ENCODE measurements at places on chromosomes 16 and 17.

- DNase-seq = no peak
Observed at GRCh38 chr17:45844695-45845375, at the start of gene SPPL2C. SPPL2C (plus strand) TSS chr17:45844881; CDS start chr17:45844907, 26 bp downstream.

GRCh38 chr17:3385869-3386816 is at the start of gene OR3A2:
OR3A2 (minus strand) TSS chr17:3386308.
- no peak for DNase-seq

DNA sequence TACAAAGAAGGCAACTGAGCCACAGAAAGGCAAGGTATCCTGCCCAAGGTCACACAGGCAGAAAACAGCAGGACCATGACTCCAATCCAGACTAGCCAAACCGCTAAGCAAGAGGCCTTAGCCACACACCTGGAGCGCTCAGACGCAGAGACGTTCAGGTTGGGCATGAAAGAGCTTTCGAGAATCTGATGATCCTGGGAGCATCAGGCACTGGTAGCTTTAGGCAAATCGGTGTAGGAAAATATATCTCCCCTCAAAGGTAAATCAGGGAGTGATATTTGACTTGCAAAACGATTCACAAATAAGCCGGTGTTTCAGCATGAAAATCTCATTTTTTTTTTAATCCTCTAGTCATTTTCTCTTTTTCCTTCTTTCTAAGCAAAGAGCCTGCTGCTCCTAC is 279.0 kb downstream of the MRTFB start:
- no peak for DNase-seq

- DNase-seq = no peak
Observed at GRCh38 chr16:48118841-48119240, 37.0 kb downstream of the ABCC12 start.

- no peak for DNase-seq
Observed at GRCh38 chr17:17778308-17779014, 58.3 kb downstream of the SREBF1 start.

DNA sequence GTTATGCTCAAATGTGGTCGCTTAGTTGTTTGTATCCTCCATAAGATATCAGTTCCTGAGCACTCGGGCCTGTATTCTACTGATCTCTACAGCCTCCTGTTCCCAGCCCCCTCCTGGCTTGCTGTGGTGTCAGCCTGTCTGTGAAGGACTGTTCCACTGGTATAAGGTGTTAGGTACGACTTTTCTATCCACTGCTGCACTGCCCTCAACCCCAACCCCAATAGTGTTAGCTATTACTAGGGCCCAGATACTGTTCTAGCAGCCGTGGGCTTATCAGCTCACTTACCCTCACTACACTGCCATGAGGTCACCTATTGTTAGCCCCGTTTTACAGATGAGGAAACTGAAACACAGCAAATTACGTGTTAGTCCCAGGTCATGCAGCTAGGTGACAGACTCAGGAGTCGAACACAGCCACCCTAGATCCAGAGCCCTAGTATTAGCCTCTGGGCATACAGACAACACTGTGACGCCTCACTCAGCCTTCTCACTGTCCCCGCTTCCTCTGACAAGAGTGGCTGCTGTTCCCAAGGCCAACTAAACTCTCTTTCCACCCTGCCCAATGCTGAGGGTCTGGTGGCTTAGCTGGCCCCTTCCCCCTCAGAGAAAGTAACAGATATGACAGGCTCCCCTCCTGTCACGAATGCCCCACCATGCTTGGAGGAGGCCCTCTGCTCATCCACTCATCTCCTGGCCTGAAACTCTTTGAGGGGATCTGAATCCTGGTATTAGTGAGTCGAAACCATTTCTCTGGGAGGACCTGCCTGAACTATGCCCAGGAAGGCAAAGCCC is 25.6 kb upstream of the ZNF652 start:
- DNase-seq = peak; percentile 16

GRCh38 chr16:48824271-48824670 is 214.3 kb upstream of the N4BP1 start:
- DNase-seq = no peak

GRCh38 chr16:78816499-78817195 is 717.2 kb downstream of the WWOX start:
- no peak for DNase-seq

- no peak for DNase-seq
Observed at GRCh38 chr17:72175787-72176515, 55.1 kb downstream of the SOX9 start.

GRCh38 chr17:82287013-82287867 is 13.7 kb upstream of the CSNK1D start:
- DNase-seq = no peak

- DNase-seq = no peak
Observed at GRCh38 chr17:61205401-61205800, 194.2 kb upstream of the TBX2 start.

DNA sequence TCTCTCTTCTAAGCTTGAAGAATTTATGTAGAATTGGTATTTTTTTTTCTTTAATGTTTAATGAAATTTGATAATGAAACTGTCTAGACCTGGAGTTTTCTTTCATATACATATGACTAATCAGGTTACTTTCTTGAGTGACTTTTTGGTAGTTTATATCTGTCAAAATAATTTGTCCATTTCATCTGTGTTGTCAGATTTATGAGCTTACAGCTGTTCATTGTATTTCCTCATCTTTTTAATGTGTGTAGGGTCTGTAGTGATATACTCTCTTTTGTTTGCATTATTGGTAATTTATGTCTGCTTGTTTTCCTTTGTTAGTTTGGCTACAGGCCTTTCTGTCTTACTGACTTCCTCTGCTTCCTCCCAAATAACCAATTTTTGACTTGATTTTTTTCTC is 55.7 kb downstream of the TAOK1 start:
- no peak for DNase-seq

GRCh38 chr17:48619826-48620449 is 4.8 kb upstream of the HOXB8 start:
- no peak for DNase-seq

DNA sequence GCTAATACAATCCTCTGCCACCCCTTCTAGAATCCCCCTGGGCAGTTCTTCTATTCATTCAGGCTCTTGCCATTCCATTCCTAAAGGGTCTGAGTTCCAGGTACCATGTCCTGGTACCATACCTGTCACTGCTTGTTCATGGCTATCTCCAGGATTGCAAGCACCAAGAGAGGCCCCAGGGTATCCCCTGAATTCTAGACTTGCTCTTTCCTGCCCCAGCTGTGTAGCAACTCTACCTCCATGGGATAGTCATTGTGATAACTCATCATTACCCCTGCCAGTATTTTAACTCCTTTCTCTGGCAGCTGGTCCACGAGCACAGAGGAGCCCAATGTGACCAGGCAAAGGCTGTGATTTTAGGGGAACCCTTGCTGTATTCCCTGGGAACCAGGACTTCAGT is 143.7 kb upstream of the CDH5 start:
- DNase-seq = no peak

DNA sequence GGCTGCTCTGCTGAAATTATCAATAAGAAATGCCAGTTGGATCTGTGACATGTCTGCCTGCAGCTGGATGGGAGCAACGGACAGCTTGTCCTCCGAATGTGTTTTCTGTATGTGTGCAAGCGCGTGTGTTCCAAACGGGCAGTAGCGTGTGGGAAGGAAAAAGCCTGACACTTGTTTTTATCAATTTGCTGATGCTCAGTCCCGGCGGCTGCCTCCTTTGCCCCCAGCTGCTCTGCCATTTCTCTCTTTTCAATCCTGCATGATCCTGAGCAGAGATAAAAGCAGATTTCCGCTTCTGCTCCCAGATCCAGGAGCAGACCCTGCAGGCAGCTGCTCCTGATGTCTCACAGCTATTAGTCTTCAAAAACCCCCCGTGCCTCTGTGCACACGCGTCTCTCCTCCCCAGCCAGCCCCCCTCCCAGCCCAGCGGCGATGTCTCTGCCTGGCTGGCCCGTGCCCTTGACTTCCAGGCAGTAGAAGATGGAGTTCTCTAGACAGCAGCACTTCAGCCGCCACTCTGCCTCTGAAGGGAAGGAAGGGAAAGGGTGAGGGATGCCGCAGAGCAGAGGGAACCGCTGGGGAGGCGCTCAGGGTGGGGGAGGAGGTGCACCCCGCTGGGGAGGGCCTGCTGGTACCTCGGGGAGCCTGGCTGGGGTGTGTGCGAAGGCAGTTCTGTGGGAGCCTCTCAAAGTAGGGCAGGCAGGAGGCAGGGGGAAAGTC is 4.1 kb downstream of the PRCD start:
- DNase-seq = no peak

- no peak for DNase-seq
Observed at GRCh38 chr17:60039114-60039846, 39.4 kb downstream of the HEATR6 start.

GRCh38 chr17:27853091-27853490 is 40.1 kb downstream of the LYRM9 start:
- no peak for DNase-seq

DNA sequence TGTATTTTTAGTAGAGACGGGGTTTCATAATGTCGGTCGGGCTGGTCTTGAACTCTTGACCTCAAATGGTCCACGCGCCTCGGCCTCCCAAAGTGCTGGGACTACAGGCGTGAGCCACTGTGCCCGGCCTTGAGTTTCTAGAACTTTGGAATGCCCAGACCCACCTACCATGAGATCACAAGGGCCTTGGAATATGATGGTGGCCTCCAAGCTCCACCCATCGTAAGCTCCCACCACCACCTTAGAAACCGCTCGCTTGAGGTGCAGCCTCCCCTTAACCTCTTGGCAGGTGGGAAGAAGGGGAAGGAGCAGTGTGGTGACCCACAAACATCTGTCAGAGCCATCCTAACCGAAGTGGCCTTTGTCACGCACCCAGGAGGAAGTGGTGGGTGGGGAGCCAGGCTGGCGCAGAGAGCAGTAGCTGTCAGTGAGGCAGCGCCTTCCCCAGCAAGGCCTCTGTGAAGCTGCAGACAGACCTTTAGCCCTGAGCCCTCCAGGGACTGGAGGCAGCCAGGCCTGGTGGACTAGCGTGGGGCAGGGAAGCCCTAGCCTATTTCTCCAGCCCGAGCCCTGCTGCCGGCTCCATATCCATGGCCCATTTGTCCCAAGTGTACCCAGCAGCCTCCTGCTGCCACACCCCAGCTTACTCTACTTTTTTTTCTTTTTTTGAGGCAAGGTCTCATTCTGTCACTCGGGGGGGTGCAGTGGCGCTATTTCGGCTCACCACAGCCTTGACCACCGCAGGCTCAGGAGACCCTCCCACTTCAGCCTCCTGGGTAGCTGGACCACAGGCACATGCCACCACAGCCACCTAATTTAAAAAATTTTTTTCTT is 13.1 kb upstream of the SEPHS2 start:
- DNase-seq = no peak

DNA sequence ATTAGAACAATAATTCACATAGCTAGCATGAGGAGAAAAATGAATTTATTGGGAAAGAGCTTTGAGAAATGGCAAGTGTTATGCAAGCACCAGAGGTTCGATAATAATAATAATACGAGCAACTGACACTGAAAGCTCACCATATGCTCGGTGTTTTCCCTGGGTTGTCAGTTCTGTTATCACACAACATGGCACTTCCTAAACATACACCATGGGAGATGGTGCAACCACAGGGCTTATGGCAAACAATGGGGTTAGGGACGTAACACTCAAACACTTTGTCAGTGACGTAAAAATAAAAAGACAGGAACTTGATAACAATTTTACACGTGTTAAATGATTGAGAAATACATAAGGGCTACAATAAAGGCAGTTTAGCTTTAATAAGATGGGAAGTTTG is 23.7 kb downstream of the OR1D5 start:
- DNase-seq = no peak

GRCh38 chr17:83012868-83013778 is 66.3 kb upstream of the METRNL start:
- peak; percentile 43 for DNase-seq
